Activated CD4-positive, alpha-beta T cell treated with anti-CD3 and anti-CD28 coated beads, Interleukin-10, Interleukin-2, amounts not matched to agents 100 ng/mL and 50 ng/mL, durations not matched to agents 16 hours and 8 hours (primary cell): ENCODE measurements at places on chromosomes 1 and 21.

DNA sequence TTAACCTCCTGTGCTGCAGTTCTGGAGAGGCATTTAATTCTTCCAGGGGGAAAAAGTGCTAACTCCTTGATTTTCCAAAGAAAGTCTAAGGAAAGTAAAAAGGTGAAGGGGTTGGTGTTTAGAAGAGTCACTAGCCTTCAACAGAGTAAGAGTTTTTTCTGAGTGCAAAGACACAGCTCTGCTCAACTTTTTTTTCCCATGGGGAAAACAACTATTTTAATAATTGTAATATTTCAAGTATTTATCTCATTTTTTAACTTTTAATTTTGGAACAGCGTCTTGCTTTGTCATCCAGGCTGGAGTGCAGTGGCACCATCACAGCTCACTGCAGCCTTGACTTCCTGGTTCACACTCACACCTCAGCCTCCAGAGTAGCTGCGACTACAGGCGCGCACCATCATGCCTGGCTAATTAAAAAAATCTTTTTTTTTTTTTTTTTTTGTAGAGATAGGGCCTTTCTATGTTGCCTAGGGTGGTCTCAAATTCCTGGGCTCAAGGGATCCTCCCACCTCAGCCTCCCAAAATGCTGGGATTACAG lies 202.6 kb downstream of the APP start:
- no peak for DNase-seq

DNA sequence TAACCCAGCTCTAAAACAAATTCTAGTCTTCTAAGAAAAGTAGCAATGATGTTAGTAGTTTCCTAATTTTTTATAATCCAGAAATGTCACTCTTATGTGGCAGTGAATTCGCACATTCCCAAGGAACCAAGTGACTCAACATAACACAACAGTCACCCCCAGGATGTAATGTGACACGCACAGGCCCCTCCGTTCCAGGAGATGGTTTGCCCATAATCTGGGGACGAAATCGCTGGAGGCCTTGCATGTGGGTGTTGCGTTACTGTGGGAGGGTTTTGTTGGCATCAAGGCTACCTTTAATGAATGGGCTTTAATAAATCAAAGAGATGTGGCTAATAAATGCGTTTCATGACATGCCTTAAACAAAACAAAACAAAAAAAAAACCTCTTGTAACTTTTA lies 50.9 kb downstream of the EVA1C start:
- DNase-seq: no peak

DNA sequence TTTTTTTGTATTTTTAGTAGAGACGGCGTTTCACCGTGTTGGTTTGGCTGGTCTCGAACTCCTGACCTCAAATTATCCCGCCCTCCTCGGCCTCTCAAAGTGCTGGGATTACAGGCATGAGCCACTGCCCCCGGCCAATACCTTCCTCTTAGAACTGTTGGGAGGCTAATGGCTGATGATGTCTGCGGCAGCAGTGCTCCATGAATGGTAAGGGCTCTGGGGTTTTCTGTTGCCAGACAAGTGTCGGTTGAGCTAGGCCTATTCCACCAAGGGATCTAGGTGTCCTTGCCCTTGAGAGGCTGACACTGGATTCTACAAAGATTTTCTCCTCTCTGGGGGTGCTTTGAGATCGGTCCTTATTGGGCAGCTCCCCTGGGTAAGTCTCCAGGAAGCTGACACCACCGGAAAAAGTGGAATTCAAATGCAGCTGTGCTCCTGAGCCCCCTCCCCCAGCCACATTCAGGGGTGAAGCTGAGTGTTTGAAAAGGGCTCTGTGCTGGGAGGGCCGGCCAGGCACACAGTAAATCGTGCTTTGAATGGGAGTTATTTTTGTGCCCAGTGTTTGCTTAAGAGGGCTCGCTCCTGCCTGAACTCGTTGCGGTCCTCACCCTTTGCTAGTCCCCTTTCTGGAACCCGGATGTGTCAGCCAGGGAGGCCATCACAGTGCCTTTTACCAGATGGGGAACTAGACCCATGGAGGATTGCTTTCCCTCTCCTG lies 5.2 kb downstream of the SOX13 start:
- DNase-seq: no peak

GRCh38 chr1:42417166-42417565 lies 36.6 kb downstream of the RIMKLA start:
- no peak for DNase-seq

DNA sequence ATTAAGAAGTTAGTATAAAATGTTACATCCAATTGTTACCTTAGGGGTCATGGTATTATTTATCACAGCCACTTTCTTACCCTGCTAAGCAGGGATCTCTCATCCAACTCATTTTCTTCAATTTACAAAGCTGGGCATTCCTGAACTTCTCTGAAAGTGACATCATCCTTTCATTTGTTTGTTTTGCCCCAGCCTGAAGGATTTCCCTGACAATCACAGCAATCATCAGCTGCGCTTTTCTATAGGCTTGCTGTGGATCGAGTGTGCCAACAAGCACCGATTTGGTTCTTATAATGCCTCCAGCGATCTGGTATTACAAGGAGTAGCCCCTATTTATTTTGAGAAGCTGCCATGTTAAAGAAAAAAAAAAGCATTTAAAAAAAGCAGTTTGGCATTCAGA lies 240.2 kb downstream of the USH2A start:
- DNase-seq: no peak

DNA sequence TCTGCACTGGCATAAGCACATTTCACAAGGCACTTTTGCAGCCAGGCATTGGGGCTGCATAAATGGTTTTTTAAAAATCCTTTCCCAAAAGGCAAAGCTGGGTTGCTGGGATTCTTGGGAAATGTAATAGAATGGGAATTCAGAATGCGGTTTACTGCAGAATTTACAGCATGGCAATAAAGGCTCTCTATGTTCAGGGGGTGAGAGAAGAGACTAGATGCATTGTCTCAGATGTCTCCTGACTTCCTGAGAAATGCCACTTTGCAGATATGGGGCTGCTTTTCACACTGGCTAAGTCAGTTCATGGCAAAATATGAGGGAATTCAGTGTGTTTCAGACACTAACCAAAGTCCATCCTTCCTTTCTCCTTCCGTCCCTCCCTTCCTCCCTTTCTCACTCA lies 13.5 kb downstream of the FCGR2B start:
- no peak for DNase-seq

DNA sequence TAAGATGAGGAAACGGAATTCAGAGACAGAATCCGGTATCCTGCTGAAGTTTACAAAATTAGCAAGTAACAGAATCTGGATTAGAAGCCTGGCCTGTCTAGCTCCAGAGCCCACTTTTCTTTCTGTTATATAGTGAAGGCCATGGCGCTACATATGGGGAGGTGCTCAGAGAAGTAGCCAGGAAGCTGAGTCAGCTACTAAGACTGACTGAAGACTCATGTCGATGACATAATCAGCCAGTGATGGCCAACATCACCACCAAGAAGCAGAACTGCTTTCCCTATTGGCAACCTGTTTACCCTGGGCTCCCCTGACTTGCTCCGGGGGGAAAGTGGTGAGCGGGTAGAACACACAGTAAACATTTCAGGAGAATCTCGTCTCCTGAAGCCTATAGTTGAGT lies 18.8 kb downstream of the LRRC52 start:
- no peak for DNase-seq

DNA sequence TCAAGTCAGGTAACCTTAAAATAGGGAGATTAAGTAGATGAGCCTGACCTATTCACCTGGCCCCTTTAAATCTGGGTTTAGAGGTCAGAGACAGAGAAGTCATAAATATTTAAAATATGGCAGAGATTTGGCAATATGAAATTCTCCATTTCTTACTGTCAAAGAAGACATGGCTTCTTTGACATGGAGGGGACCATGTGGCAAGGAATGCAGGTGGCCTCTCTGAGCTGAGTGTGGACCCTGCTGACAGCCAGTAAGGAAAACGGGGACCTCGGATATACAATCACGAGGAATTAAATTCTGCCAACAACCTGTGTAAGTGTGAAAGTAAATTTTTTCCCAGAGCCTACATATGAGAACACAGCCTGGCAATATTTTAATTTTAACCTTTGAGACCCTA lies 427.5 kb upstream of the PROX1 start:
- no peak for DNase-seq

DNA sequence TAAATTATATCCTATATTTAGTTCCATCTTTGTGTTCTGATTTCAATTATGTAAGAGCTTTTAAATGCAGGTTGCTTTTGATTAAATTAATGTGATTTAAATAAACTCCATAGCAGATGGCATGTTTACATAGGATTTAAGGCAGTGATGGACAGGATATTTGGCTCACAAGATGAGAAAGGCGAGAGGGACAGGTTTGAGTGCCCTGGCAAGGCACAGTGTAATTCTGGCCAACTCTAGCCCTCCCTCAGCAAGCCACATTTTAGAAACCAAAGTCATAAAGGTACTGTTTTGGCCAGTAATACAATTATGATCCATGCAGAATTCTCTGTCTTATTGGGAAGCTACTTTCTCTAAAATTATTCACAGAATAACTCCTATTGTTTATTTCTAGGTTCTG lies 50.6 kb upstream of the C1orf146 start:
- DNase-seq: no peak

DNA sequence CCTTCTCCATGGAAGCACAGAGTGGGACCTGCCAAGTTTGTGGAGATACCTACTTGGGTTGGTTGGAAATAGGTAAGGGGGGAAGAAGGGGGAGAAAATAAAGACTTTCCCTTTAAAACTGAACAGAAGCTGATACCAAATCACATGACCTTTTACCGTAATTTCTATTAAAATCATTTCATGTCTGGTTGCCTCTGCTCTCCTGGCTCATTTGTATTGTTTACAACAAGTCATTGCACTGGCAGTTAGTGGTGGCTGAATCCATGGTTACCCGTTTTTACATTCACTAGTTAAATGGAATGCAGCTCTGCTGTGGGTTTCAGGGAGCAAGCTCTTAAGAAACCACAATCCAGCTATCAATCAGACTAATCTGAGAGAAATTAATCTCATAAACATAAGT lies 353.7 kb upstream of the ESRRG start:
- DNase-seq: no peak

GRCh38 chr1:83641206-83641658 lies 357.7 kb downstream of the TTLL7 start:
- no peak for DNase-seq

- no peak for DNase-seq
Observed at GRCh38 chr1:44024031-44024902, 7.0 kb downstream of the SLC6A9 start.

GRCh38 chr1:68174738-68175113 lies 57.6 kb downstream of the WLS start:
- DNase-seq: no peak

- no peak for DNase-seq
Observed at GRCh38 chr1:210662291-210663050, 333.8 kb downstream of the HHAT start.

DNA sequence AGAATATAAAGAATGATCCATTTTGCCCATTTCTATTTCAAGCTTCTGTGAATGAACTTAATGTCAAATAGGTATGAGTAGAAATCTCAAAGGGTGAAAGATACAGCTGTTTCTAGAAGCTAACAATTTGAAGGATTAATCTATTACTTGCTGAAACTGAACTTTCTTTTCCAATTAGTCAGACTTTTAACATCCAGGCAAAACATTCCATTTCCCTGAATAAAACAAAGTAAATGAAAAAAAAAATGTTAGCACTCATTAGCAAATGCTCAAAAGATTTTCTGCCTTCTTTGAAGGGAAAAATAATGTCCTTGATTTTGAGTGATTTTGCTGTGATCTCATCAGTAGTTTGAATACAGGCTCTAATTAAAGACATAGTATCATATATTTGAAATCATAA lies 447.6 kb upstream of the PRMT6 start:
- no peak for DNase-seq

DNA sequence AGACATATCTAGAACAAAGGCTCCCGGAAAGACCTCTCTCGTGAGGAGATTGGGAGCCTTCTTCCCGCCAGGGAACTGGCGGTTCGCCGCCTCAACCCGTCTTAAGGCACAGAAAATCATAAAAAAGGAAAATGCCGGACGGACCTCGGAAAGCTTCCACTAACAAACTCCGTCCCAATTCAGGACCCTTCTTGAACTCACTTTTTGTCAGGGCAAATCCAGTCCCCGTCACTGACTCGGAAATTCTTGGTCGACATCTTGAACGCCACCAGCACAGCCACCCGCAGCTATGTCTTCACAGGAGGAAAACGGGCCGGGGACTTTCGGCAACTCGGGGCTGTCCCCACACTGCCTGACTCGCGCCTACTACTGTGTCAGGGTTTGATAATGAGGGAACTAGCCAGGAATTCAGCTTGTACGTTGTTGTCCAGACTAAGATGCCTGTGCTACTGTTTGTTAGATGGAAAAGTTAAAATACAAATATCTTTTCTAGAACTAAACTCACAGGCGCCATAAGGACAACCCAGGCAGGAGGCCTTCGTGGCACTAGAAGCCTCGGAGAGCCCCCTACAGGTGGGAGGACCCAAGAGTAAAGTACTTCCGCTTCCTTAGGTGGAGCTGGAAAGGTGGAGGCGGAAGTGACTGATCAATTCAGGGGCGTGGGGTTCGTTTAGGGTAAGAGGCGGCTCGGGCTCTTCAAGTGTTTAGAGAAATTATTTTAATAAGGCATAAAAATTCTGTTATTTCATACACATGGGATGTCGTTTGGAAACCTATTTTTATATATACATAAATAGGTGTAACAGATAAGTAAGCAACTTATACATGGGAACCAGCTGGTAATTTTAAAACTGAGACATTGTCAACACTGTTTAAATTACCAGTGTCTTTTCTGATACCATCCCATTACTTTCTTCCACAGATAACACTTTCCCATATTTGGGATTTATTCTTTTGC lies at the start of gene ZRANB2:
Gene ZRANB2 (minus strand): TSS at position 297 of the 958 bp plus-strand sequence. CDS start 40 bp downstream, at position 257.
- peak; percentile 96 for DNase-seq

DNA sequence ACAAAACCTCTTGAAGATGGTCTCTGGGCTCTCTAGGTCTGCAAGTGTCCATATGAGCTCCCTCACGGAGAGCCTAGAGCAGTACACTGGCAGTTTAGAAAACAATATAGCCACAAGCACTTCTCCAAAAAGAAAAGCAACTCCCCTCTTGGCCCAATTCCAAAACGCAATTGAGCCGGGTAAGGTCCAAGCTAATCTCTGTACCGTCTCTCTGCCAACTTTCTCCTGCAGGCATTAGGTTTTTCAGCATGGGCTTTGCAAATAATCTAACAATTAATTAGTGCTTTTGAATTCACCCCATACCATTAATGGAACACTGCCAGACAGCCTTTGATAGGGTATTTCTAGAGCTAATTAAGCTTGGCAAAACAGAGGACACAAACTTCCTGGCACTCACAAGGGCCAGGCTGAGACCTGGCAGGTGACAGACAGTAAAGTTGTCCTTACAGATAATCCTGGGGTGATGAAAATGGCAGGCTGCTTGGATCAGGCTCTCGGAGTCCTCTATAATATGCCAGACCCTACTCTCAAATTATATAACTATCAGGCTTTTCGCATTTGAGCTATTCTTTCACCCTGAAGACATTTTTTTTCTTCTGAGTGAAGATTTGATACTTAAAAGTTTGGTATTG lies 39.8 kb downstream of the TGFBR3 start:
- no peak for DNase-seq

DNA sequence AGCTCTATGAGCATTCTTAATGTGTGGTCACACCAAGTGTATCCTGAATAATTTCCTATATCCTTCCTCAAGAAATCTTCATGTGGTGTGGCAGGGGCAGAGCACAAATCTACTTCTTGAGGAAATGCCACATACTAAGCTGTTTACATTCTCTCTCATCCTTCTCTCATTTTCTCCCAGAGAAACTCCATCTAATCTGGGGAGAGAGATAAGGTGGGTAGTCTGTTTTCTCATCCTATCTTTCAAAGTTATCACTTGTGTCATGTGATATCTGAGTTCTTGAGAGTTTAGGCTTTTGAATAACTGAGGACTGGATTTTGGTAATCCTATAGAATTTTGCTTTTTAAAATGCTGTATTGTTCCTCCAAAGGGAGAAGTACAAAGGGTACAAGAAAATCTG lies 141.9 kb upstream of the LRRC7 start:
- no peak for DNase-seq

GRCh38 chr1:232499188-232499587 lies 130.7 kb downstream of the SIPA1L2 start:
- DNase-seq: no peak
